ENCODE measurements at places on chromosomes 2 and 18. TPM values are rescaled to one million over a fixed set of nuclear protein-coding genes. Genes with fewer than 3 reads are reported as not detected.

Gene SEPTIN10
- total RNA-seq, result 73.0 TPM

Gene NEB
- 0.18 TPM for total RNA-seq

Gene MTCL1
- total RNA-seq, result 65.5 TPM

Gene CRYBA2
- total RNA-seq, result not detected

Gene POTEJ
- total RNA-seq, result not detected

Data from A549 treated with DMSO at 1 μM for 4 hours (cell line).